Stimulated activated CD8-positive, alpha-beta memory T cell treated with anti-CD3 and anti-CD28 coated beads, Interleukin-12 subunit alpha, Interleukin-12 subunit beta, amount 100 ng/mL, for 1 hour (primary cell): ENCODE measurements at places on chromosomes 16 and 17.

DNA sequence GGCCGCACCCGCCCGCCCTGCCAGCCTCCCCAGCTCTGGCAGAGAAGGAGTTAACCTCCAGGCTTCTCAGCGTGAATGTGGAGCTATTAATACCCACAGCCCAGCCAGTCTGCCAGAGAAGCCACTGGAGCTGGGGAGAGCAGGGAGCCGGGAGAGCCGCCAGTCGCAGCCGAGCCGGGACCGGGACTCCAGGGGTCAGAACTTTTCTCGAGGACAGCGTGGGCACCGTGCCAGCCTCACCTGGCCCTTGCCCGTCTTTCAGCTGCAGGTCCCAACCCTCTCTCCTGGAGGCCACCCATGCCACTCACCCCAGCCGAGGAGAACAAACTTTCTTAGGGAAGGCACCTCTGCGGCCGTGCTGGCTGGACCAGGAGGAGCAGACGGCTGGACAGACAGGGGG is 33.8 kb upstream of the SBK1 start:
- DNase-seq: no peak

DNA sequence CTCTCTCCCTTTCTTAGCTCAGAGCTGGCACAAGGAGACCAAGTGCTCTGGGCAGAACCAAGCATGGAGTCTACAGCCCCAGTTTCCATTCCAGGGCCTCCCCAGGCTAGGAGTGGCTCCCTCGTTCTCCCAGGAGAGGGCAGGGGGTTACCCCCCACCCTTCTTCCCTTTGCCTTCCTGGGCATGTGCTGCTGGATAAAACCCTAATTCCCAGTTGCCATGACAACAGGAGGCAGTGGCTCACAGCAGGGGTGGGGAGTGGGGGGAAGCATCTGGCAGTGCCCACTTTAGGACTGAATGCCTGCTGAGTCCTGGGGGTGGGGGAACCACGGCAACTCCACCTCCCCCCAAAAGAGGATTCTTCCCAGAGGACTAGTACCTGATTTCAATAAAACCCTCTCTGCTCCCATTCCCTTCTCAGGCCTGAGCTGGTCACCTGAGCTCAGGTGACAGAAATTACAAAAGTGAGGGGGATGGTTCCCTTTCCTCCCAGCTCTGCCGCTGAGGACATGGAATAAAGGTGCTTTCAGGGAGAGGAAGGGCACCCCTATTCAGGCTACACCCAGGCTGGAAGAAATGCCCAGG is 1.8 kb downstream of the MPP2 start:
- DNase-seq: no peak

GRCh38 chr16:14292051-14292825 is 221.1 kb downstream of the MRTFB start:
- DNase-seq: no peak

DNA sequence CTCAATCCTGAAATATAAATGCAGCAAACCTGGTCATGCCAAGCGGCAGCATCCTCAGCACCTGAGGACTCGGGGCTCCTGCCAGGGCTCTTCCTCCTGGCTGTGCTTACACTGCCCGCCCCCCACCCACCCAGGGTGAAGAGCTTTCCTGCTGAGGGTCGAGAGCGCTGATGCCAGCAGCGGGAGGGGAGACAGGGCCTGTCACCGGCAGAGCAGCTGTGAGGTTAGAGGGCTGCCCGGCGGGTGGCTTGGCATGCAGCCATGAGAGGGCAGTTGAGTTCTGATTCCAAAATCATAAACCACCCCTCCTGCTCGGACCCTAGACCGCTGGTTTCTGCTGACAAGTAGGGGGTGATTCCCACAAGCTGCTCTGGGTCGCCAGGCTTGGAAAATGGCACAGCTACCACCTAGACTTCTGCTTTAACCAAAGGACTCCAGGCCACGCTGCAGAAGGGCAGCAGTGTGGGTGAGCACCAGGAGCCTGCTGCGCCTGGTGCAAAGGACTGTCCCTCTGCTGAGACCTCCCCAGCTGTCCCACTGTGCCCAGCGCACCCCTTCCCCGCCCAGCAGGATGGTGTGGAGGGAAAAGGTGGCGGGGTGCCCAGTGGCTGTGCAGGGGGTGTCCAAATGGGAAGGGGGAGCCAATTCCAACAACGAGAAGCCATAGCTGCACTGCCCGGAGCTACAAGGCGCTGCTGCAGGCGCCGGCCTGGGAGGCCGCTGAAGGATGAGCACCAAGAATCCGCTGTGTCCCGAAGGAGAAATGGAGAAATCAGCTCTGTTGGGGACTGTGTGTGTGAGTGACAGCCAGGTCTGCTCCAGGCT is 26.6 kb downstream of the MXRA7 start:
- DNase-seq: no peak

DNA sequence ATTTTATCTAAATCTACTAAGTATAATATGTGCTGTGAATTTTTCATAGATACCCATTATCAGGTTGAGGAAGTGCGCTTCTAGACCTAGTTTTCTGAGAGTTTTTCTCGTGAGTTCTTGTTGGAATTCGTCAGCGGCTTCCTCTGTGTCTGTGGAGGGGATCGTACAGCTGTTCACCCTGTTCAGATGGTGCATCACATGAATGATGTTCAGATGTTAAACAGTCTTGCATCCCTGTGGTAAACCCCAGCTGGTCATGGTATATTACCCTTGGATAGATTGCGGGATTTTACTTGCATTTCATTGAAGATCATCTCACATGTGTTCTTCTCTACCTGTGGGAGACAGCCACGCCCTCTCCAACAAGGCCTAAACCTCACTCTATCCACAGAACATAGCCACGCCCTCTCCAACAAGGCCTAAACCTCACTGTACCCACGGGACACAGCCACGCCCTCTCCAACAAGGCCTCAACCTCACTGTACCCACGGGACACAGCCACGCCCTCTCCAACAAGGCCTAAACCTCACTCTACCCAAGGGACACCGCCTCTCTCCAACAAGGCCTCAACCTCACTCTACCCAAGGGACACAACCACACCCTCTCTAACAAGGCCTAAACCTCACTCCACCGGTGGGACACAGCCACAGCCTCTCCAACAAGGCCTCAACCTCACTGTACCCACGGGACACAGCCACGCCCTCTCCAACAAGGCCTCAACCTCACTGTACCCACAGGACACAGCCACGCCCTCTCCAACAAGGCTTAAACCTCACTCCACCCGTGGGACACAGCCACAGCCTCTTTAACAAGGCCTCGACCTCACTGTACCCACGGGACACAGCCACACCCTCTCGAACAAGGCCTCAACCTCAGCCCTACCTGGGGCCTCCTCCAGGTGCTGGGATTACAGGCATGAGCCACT is 180.2 kb upstream of the CHMP6 start:
- DNase-seq: no peak

DNA sequence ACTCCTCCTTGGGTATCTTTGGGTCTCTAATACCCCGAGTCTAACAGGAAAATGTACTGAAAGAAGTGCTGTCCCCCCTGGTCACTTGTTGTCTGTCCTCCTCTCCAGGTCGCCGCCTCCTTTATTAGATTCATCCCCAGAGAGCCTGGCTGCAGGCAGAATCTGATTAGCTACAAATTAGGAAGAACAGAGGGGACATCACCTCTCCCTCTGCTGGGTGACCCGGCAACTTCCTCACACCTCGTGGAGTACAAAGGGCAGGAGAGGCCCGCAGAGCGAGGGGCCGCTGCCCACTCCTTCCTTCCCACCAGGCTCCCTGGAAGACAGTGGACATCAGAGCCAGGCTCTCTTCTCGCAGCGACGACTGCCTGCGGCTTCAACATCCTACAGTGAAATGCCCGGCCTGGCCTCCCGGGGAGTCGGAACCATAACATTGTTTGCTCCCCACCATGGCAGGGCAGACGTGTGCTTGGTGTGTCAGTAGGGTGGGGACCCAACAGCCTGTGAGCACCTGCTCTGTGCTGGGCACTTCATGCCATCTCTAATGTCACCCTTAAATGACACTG is 5.3 kb downstream of the CYB561 start:
- no peak for DNase-seq

DNA sequence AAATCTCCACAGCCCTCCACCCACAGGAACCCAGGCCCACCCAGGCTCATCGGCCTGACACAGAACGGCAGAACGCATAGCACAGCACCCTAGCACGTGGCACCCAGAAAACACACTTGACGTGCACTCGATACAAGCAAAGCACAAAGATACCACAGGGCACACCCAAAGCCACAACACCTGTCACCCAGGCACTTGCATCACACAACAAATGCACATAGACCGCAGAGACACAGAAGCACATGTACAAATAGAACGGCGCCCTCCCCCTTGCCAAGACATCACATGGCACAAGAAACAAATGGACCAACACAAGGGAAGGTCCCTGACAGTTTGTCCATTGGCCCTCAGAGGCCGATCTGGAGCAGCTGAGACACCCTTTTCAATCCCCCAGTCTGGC is 147.7 kb upstream of the WSCD1 start:
- no peak for DNase-seq

- DNase-seq: no peak
Observed at GRCh38 chr17:68514831-68515635, 2.8 kb downstream of the PRKAR1A start.

GRCh38 chr16:29700253-29700987 is 21.4 kb downstream of the QPRT start:
- peak; percentile 64 for DNase-seq

GRCh38 chr17:8057691-8058114 is 18.8 kb downstream of the ALOX15B start:
- no peak for DNase-seq
